ENCODE measurements at places on chromosomes 2 and 18.

DNA sequence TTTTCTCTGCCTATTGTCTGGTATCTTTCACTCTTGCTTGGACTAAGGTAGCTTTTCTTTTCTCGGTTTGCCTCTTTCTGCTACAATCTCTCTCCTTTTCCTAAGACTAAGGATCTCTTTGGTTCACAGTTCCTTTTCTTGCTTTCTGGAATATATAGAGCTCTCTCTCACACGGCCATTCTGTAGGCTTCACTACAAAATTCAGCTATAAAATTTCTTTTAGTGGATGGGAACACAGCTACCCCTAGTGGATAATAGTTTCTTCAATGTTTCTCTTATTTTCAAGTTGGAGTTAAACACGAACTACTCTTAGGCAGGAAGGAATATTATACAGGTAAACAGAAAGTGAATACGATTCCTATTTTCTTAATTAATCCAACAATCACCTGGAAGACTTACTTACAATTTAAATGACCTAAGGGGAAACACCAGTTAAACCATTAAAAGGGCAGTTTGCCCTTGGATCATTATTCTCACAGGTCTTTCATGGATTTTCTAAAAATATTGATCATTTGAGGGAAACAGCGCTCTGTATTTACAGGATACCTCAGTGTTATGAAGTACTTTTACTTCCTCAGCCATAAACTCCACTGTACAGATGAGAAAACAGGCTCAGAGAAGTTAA lies 140.5 kb downstream of the LRP2 start:
- no peak for DNase-seq

DNA sequence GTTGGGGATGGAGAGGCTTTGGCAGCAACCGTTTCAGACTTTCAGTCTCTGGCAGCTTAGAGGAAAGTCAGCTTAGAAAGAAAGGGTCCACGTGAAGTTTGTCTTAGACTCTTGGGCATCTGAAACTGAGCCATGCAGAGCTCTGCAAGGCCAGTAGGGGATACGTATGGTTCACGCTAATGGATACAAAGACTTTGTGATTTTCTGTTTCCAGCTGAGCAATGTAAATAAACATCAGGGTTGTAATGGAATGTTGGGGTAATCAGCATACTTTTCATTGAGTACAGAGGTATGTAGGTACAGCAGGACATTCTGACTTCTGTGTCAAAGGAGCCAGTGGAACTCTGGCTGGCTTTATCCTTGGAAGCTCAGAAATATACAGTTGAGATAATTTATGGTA lies 31.0 kb downstream of the RALB start:
- no peak for DNase-seq

- DNase-seq = no peak
Measured at GRCh38 chr2:99729104-99730025, 239.5 kb upstream of the REV1 start.

DNA sequence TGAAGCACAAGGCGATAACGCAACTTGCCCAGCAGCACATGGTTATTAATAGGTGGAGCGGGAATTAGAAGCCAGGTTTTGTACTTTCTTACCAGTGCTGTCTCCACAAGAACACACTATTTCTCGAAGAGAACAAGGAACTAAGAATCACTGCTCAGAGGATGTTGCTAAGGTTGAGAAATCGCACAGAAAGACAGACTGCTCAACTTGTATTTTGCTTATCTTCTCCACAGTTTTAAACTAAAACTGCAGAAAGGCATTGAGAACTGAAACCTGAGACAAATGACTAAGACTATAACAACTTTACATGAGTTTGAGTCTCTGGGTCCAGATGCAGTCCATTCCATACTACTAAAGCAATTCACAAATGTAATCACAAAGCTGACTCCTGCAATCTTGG lies 6.2 kb downstream of the PRKD3 start:
- DNase-seq = peak; percentile 37

- DNase-seq = no peak
Measured at GRCh38 chr2:75516378-75517360, 44.1 kb downstream of the EVA1A start.

- no peak for DNase-seq
Measured at GRCh38 chr2:190698895-190699294, 50.0 kb downstream of the NAB1 start.

- no peak for DNase-seq
Measured at GRCh38 chr2:188527141-188527540, 235.5 kb downstream of the GULP1 start.

GRCh38 chr2:98769114-98769476 lies 38.2 kb upstream of the MGAT4A start:
- no peak for DNase-seq

DNA sequence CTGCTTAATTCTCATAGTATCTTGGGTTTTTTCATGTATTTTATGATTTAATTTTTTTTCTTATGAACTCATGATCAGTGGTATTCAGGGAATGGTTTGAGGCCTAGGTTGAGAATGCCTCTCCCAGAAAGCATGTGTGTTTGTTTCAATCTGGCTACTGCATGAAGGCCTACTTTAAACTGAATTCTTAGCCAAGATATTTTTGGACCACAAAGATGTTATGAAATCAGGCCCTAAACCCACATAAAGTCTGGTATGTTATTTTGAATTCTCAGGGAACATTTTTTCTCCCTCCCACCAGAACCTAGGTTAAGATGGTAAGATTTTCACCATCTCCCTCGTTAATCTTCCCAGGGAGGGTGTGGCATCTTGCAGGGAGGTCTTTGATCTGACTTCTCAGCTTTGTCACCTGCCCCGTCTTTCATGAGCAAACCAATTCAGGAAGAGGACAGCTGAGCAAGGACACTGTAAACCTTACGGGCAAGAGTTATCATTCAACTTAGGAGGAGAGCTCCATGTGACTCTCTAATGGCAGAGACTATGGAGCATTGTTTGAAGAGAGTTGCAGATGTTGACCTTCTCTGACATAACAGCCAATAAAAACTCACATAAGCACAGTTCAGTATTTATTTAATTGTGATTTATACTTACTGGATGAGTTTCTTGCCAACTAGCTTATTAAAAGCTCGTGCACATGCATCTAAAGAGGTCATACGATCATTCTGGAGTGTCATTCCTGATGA lies 21.3 kb upstream of the ACKR3 start:
- DNase-seq = no peak

GRCh38 chr18:42165922-42166513 lies 211.0 kb downstream of the PIK3C3 start:
- DNase-seq = no peak

DNA sequence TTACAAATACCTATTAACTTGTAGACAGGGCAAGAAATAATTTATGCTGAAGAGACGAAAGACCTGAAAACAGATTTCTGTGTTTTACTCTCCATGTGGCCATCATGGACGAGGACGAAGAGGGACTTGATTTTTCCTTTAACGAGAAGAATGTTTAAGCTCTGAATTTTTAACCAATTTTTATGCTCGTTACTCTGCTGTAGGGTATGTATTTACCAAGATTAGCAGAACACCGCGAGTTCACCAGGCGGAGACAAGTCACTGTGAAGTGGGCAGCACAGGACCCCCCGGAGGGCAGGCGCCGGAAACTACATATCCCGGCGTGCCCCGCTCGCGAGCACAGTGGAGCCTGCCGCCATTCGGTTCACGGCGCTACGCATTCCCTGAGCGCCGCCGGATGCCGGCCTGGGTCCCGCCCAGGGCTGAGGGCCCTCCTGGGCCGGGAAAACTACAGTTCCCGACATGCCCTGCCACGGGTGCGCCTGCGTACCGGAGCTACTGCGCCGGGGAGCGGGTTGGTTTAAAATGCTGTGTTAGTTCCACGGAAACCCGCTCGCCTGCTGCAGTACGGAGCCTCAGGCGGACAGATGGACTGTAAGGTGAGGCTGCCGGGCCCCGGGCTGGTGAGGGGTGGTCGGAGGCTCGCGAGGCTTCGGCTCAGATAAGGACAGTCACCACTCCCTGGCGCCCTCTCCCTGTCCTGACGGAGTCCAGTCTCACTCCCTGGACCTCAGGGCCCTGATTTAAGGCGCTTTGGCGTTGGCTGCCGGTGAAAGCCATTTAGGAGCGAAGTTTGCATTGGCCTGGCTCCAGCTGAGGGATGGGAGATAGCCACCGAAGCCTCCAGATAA lies at the start of gene CCDC150:
Gene CCDC150, plus strand, starts transcription at position 536 of the 851 bp plus-strand sequence. Its CDS starts 52 bp downstream, at position 588.
- peak; percentile 98 for DNase-seq

DNA sequence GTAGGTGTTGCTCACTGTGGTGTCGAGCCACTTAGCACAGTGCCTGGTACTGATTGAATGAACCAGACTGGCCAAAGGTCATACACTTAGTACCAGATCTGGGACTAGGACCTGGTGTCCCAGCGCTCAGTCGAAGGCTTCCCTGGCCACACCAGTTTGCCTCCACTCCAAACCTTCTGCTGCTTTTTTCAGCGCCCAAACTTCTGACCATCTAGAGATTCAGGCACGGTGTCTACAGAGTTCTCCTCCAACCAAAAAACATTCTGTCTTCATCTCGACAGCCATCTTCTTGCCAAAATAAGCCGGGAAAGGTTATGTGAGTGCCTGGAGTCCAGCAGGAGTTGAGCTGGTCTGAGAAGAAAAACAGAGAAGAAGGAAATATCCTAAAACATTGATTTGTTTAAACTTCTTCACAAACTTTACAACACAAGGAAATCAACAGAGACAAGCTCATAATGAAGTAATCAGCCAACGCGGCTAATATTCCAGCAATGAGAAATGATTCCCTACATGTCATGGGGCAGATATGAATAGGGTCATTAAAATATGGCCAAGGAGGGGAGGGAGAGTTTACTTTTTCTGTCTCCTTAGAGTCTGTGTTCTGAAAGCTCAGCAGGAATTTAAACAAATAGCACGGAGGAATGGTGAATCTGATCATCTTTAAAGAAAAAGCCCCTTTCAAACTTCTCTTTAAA lies 2.3 kb upstream of the GLI2 start:
- no peak for DNase-seq

GRCh38 chr2:174780191-174780840 lies 16.0 kb upstream of the CHRNA1 start:
- DNase-seq = no peak

DNA sequence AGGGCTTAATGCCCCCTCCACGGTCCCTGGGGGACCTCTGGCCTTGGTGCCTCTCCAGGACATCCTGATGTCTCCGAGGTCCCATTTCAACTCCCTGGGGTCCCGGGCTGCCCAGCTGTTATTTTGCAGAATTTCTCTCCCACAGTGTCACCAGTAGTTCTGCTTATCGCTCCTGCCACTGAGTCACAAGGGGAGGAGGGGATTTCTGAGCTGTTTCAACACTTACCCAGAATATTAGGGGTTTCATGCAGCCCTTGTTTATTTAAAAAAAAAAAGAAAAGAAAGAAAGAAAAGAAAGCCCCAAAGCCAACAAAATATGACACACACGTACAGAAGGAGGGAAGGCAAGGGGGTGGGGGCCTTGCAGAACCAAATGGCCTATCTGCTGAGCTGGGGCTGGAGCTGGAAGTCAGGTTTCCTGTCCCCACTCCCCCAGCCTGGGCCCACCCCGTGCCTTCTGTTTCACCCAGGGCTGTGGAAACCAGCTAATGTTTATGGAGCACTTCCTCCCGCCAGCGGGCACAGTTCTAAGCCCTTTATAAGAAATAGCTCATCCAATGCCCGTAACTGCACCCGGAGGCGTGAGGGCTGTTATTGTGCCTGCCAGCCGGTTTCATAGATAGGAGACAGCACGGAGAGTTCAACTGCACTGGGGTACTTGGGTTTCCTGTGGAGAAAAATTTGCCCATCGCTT lies 8.4 kb upstream of the ARID5A start:
- no peak for DNase-seq

DNA sequence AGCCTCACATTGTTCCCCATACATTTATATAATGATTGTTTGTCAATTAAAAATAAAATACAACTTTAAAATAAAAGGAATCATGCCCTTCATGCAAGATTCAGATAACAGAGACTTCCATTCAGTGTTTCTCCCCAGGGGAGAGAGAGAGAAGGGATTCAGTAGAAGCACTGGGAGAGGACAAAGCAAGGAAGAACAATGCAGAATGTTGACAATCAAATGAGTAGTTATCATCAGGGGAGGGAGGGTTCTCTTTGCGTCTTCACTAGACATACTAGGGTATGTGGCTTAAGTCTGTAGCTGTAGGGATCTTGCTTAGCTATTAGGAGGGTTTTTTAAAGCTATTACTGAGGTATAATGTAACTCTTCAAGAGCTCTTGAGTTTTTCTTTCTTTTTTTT lies 30.7 kb downstream of the FSHR start:
- no peak for DNase-seq

- no peak for DNase-seq
Measured at GRCh38 chr2:206481056-206481455, 37.7 kb downstream of the ADAM23 start.

GRCh38 chr18:31586616-31587015 lies 5.1 kb upstream of the TTR start:
- DNase-seq = no peak

DNA sequence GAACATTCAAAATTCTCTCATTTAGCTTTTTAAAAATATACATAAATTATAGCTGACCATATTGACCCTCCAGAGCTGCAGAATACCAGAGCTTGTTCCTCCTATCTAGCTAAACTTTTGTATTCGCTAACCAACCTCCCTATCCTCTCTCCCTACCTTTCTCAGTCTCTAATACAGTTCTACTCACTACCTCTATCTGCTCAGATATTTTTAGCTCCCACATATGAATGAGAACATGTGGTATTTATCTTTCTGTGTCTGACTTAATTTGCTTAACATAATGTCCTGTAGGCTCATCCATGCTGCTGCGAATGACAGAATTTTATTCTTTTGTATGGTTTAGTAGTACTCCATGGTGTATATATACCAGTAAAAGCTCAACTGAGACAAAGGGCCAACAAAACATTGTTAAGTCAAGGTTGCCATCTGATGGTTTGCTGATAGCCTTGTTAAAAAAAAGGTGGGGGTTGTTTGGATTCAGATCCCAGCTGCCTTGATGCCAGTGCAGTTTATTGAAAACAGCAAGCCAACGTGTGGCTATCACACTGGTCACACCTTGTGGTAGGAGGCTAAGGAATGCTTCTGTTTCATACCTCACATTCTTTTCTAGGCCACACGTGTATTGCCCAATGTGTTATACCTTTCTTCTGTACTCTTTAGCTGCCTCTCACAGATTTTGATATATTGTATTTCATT lies 101.5 kb downstream of the VWA3B start:
- DNase-seq = peak; percentile 36

DNA sequence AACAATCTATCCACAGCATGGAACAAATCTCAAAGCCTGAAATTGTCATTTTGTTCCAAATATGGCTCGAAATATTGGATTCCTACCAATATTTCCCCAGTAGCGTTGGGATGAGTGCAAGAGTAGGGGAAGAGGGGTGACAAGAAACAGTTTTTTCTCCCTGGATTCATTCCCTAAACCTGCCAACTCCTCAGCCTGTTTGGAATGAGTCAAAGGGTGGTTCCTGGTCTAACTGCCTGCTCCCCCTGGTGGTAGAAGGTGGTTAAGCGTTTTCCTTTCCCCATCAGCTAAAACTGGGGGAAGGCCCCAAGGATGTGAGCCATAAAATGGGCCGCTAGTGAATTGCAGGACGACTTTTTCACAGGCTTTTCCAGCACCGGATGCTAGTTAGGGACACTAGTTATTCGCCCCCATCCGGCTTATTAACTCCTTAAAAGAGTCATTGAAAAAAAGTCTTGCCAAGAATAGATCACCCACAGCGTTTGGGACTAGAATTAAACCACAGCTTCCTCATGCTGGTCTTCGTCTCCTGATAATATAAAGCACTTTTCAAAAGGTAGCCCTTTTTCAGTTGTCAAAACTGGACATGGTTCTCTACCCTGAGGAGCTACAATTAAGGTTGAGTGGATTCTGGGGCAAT lies 72.5 kb downstream of the DHRS9 start:
- peak; percentile 50 for DNase-seq

Measured in GM13976 (cell line).